Heart right ventricle (tissue), 16 donors: ENCODE measurements at places on chromosomes 1 and 21. TPM values are rescaled to one million over a fixed set of nuclear protein-coding genes. Genes with fewer than 3 reads are reported as not detected.

Gene BRDT
- polyA plus RNA-seq, result not detected

Gene CLEC20A
- not detected for polyA plus RNA-seq

Gene PIK3R3
- 15.4 TPM for polyA plus RNA-seq

Gene CFAP45
- 1.4 TPM for polyA plus RNA-seq

Gene MYBPH
- not detected for polyA plus RNA-seq

DNA sequence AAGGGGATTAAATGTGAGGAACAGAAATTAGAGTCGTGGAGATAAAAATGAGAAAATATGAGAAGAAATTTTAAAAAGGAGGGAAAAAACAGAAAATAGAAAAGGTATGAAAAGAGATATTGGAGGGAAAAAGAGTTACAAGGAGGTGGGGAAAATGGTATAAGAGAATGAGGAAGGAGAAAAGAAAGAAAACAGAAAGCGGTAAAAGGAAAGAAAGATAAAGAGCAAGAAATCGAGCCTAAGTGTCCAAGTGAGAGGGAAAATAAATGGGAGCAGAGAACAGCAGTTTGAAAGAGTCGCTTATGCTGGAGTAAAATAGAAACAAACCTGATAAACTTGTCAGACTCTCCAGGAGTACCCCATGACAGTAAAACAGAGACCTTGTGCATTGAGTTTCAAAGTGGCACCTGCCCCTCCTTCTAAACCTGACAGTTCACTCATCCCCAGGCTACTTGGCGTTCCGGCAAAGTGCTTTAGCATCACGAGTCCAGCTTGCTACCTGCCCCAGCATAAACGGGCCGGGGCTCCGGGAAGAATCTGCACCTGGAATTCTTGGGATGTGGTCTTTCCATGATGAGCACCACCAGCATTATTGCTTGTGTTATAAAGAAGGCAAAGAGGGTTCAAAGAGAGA lies 585 bp downstream of the NEGR1 start:
- DNase-seq, result no peak

- no peak for DNase-seq
These were observed 75.6 kb downstream of the MRPS6 start for GRCh38 chr21:34148826-34149558.

DNA sequence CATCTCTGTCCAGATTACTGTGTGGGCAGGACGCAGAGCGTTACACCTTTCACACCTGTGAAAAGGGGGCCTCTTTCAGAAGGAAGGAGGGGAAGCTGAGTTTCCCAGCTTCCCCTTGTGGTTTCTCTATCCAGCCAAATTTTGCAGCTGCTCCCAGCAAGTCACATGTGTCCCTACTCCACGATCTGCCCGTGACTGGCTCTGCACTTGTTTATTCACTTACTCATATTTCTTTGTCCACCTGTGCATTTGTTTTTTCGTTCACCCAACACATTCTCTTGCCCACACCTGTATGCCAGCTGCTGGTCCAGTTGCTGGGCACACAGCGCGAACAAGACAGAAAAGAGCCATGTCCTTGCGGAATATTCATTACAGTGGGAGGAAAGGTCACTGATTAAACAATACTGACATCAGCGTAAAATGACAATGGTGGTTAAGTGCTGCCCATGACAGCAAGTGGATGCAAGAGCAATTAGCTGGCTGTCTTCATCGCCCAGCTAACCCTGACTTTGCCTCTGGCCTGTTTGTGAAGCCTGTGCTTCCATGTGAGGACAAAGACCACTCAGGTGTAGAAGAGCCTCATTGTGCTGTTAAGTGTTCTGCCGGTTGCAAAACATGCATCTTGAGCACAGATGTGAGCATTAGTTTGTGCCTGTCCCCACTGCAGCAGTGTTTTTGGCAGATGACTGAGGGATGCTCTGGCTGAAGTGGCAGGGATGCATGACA lies 28.6 kb upstream of the NEK2 start:
- no peak for DNase-seq

- DNase-seq, result no peak
These were observed 8.8 kb downstream of the SLC19A1 start for GRCh38 chr21:45533361-45533845.

- peak; percentile 59 for DNase-seq
These were observed 35.4 kb upstream of the FGGY start for GRCh38 chr1:59261537-59261936.

DNA sequence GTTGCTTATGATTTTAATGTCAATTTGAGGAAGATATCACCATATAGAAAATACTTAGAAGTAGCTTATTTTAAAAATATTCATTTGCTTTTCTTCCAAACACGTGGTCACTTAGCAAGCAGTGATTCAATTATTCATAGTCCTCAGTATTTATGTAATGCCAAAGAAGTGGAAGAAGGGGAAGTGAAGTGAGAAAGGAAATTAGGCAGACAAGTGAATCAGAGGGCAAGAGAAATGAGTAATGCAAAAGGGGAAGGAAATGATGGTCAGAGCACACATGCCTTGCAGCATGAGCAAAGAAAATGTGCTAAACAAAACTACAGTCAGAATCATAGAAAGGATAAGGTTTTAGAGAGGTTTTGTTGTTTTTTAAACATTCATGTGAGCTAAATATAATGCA lies 31.8 kb downstream of the SDCCAG8 start:
- no peak for DNase-seq

DNA sequence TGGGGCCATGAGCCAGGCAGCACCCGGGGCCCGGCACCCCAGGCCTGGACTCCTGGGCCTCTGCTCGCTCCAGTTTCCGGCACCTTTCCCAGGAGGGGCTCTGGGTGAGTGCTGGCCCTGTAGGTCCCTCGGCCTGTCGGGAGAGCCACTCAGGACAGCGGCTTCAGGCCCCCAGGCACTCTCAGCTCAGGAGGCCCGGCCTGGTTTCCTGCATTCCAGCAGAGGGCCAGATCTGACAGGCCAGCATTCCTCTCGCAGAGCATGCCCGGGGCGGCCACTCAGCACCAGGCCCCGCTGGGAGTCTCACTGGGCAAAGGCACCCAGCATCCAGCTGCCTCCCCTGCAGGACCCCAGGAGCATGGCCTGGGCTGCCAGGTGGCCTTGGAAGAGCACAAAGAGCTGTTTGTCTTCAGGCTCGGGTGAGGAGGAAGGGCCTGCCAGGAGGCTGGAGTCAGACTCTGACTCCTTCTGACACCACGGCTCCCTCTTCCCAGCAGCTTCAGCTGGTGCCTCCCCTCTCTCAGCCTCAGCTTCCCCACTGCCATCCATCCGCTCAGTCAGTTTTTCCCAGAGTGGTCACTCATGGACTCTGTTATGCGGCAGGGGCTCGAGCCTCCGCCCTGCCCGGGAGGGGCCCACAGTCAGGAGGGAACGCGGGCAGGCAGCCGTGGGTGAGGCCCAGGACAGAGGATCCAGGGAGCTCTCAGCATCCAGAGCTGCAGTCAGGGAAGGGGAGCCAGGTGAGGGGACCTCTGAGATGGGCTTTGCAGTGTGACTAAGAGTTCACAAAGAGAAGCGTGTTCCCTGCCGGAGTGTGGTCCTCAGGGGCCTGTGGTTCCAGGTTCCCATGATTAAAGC lies 51.7 kb downstream of the WNT9A start:
- DNase-seq, result peak; percentile 11
